ENCODE measurements at places on chromosomes 6 and 20.

DNA sequence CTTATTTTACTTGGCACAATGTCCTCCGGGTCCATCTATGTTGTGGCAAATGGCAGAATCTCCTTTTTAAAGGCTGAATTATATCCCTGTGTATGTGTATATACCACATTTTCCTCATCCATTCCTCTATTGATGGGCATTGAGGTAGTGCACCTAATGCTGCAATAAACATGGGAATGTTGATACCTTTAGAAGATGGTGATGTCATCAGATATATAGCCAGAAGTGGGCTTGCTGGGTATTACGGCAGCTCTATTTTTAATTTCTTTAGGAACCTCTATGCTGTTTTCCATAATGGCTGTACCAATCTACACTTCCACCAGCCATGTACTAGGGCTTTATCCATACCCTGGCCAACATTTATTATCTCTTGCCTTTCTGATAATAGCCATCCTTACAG lies 315.7 kb downstream of the FOXA2 start:
- DNase-seq, result no peak

GRCh38 chr6:68726337-68726736 lies 91.3 kb downstream of the ADGRB3 start:
- no peak for DNase-seq

DNA sequence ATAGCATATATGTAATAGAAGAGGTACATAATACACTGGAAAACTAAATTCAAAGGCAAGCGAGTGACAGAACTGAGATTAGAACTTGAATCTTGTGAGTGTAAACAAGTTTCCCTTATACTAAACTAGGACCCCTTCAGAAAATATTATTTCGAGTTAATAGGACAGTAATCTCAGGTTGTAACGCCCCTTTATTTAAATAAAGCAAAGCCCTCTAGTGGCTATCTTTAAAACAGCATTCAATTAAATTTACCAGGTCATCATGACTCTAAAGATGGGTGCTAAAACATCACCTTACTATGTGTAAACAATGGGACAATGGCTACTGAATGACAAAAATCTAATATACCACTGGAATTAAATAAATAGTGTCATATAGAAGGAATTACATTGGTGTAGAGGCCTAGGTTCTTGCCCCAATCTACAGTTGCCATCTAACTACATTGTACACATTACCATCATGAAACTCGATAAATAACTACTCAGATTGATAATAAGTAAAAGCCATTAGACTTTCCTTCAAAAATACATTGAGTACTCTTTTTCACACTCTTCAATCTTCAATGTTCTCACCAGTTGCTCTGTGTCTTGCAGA lies 255.4 kb upstream of the IRAK1BP1 start:
- peak; percentile 30 for DNase-seq

DNA sequence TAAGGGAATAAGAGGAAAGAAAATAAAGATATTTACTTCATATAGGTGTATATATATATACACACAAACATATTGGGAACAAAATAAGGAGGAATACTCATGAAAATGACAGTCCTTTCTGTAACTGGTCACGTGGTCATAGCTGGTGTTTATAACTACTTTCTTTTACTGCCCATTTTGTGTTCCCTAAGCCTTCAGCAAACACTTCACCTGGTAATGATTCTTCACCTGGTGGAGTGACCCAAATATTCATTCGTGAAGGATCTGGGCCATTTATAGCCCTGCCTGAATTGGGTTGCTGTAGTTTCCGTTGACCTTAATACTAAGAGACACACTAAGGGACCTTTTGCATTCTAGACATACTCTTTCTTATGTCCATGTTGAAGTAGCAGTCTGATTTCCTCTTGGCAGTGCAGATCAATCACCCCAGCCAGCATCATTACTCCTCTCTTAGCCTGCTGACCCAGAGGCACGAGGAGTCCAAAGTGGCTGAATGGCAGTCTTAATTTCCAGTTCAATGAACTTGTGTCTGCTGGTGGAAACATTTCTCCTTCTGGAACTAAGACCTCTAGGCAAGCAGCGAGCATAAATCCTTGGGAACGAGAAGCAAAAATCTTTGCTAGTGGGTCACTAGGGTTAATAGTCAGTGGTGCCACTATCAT lies 39.9 kb upstream of the IYD start:
- DNase-seq, result no peak

- DNase-seq, result no peak
Measured at GRCh38 chr6:54050750-54051149, 60.5 kb upstream of the MLIP start.

DNA sequence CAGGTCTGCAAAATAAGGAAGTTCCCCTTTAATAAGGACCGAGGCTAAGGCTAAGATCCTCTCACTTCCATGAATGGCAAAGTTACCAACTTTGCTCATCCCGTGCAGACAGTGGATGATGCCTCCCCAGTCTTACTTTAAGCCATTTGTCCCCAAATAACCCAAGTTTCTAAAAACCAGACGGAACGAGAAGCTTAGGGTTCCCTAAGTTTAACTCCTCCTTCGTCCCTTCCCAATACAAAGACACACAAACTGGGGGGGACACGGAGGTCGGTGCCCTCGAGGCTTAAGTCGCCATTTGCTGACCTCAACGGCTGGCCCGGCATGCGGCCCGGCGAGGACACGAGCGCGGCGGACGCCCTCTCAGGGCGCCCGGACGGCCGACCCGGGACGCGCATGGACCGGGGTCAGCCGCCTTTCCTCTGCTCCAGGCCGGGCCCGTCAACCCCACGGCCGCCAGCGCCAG lies 527 bp downstream of the FBXO30 start:
- peak; percentile 20 for DNase-seq

GRCh38 chr20:54256202-54256601 lies 48.3 kb downstream of the PFDN4 start:
- no peak for DNase-seq

DNA sequence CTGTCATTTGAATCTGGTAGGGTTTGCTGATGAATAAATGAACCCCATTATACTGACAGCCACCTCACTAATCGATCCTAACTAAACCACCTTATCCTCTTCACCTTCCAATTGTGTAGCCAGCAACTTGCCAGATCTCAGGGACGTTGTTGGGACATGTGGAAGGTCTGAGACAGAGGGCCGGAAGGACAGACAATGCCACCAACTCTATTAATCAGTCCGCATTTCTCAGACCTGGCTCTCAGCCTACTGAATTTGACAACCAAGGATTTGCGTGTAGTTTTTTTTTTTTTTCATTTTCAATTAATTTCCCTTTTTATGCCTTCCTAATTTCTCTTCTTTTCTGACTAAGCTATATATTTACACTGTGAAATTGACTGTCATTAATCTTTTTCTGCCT lies 122.5 kb downstream of the CARMIL1 start:
- no peak for DNase-seq

DNA sequence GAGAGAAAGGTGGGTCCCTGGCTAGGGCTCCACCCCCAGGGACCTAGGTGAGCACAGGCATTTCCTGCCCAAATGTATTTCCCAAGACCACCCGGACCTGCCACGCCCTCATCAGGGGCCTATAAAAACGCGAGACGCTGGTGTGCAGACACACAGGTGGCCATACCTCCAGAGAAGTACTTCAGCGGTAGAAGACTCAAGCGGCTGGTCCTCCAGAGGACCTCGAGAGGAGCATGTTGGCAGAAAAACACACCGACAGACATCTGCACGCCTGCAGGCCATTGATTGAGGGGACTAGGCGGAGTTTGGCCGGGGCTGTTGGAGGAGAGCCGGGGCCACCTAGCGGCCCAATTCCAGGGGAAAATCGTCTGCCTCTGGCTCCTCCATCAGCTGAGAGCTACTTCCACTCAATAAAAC lies 695.8 kb upstream of the MMS22L start:
- DNase-seq, result no peak

DNA sequence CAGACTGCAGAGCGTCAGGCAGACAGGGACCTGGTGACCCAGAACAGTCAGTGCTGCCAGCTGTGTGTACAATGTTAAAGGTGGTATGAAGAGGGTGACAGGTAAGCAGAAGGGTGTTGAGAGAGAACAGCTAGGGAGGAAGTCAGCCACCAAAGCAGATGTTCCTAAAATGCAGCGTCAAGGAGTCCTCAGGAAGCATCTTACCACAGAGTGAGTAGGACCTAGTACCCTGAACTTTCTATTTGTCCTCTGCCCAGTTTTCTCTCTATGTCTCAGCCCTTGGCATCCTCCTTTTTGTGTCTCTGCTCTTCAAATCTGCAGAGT lies 14.2 kb downstream of the STMND1 start:
- DNase-seq, result no peak

GRCh38 chr6:389622-390021 lies 1.9 kb upstream of the IRF4 start:
- no peak for DNase-seq

DNA sequence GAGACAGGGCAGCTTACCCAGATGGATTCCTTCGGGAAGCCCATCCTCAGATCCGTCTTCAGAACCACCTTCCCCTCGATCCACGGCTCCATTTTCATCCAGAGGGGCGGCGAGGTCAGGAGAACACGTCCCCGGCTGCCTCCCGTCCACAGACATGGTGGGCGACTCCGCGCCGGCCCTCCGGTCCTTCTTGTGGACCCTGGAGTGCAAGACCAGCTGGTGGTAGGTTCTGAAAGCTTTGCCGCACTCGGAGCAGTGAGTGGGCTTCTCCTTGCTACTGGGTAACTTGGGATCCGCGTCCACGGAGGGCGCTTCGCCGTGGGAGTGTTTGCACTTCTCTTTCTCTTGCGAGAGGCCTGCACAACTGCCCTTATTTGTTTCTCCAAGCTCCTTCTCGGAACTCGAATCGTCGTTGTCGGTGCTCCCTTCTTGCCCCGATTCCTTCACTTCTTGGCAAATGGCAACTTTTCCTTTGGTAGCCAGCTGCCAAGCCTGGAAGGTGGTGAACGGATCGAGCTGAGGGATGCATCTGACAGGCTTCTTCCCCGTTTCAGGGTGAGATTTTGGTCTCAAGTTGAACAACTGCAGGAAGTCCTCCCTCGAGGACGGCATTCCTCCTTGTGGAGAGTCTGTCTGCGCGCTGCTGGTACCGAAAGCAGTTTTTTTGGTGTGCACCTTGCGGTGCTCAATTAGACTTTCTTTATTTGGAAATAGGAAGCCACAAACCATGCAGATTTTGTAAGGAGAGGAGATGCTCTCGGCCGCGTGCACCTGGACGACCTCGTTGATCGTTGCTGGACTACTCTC lies 12.0 kb downstream of the ZNF217 start:
- DNase-seq, result no peak

DNA sequence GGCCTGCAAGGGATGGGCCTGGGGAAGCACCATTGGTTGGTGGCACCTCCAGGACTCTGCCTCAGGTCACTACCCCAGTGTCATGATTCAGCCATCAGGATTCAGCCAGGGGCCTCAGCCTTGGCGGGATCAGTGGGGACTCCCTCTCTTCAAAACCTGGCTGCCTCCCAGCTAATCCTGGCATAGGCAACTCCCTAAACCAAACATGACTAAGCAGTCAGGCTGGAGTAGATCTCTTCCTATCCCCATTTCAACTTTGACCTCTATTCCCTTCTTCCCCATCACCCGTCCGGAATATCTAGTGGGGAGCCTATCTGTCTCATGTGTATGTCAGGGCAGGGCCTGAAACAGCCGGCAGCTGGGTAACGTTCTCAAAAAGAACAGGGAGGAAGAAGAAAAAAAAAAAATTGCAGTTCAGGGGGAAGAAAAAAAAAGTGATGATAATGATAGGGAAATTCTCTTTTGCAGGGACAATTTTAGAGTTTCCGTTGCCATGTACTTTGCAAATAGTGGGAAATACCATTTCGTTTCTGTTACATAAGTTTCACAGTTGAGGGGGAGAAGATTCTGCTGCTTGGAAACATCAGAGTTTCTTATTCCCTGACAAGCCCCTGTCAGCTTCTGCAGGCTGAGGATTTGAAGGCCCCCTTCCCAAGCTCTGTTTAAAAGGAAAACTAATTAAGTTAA lies 4.1 kb upstream of the PREX1 start:
- DNase-seq, result peak; percentile 74

- peak; percentile 43 for DNase-seq
Measured at GRCh38 chr6:63644668-63645326, 9.2 kb downstream of the PHF3 start.

GRCh38 chr20:6692566-6693173 lies 74.8 kb upstream of the BMP2 start:
- DNase-seq, result no peak

DNA sequence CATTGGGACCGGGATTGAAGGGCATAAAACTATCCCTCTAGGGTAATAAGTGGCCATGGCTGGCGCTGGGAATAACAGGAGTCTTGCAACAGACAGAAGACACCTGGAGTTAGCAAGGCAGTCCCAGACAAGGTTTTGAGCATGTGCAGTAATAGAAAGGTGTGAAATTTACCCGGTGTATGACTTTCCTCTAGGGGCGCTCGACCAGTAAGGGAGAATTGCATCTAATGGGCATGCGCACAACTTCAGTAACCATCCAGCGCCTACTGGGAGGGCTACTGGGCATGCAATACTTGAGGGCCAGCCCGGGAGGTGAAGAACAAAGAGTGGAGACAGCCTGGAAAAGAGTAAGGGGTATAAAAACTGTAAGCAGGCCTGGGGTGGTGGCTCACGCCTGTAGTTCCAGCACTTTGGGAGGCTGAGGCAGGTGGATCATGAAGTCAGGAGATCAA lies 32.7 kb downstream of the SERPINB6 start:
- DNase-seq, result no peak

DNA sequence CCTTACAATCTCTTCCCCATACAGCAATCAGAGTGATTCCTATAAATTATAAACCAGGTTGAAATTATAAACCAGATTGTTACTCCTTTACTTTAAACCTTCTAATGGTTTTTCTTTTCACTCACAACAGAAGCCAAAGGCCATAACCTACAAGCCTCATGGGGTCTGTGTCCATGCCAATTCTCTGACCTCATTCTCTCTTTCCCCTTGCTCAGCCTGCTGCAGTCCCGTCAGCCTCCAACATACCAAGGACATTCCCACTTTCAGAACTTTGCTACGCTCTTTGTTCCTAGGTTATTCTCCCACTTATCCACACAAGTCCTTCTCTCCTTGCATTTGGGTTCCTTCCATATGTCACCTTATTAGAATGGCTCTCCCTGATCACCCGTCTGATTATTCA lies 277.9 kb upstream of the TCF21 start:
- DNase-seq, result no peak

DNA sequence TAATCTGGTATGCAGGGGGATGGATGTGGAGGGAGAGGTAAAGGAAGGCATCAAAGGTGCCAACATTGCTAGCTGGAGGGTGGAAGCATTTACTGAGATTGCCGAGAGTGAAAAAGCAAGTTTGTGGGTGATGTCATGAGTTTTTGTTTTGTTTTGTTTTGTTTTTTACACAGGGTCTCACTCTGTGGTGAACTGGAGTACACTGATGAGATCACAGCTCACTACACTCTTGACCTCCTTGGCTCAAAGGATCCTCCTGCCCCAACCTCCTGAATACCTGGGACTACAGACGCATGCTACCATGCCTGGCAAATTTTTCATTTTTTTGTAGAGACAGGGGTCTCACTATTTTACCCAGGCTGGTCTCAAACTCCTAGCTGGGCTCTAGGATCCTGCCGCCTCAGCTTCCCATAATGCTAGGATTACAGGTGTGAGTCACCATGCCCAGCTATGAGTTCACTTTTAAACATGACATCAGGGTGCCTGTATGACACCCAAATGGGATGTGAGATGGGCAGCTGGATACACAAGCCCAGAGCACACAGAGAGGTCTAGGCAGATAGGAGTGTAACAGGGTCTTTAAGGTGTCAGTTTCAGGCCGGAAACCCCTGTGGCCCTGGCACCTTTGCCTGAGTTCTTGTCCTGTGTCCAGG lies 35.1 kb upstream of the HMGA1 start:
- no peak for DNase-seq
